ENCODE measurements at places on chromosomes 5 and 9.

DNA sequence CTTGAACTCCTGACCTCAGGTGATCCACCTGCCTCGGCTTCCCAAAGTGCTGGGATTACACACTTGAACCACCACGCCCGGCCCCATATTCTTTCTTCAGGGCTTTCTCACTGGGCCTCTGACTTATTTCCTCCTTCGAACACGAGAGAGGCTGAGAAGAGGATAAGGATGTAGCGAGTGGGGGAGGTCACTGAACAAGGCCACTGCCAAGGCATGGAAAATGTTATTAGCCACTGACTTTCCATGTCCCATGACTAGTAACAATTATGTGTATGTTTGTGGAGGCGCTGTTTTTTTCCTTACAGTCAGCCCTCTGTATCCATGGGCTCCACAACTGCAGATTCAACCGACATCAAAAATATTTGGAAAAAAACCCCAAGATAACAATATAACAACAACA lies 12.3 kb upstream of the FCHSD1 start:
- no peak for DNase-seq

GRCh38 chr5:134113363-134113889 lies 1.1 kb upstream of the TCF7 start:
- no peak for DNase-seq

- no peak for DNase-seq
Observed at GRCh38 chr5:103035701-103036100, 84.2 kb downstream of the GIN1 start.

- no peak for DNase-seq
Observed at GRCh38 chr9:115461280-115461679, 343.3 kb upstream of the TNC start.

Measured in SJSA1 (cell line).